ENCODE measurements at places on chromosomes 2 and 18.

GRCh38 chr18:8797206-8797605 lies 91.8 kb downstream of the MTCL1 start:
- no peak for DNase-seq

- DNase-seq: no peak
Measured at GRCh38 chr2:68870215-68870614, 982 bp downstream of the BMP10 start.

DNA sequence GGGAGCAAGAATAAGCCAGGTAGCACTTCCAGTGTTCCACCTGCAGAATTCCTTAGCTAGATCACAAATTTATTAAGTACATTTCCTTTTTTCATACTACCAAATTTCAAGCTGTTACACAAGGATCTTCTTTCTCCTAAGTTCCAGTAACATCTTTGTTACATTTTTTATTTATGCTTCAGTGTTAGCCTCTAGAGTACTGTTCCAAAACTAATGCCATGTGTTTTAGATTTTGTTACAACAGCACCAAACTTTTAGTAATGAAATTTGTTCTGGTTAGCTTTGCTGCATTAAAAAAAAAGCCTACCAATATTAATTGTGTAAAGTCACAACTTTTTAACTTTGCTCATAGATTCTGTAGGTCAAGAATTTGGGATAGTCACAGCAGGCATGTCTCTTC lies 161.1 kb downstream of the CAMKMT start:
- no peak for DNase-seq

GRCh38 chr2:37892436-37893114 lies 32.5 kb upstream of the RMDN2 start:
- no peak for DNase-seq

DNA sequence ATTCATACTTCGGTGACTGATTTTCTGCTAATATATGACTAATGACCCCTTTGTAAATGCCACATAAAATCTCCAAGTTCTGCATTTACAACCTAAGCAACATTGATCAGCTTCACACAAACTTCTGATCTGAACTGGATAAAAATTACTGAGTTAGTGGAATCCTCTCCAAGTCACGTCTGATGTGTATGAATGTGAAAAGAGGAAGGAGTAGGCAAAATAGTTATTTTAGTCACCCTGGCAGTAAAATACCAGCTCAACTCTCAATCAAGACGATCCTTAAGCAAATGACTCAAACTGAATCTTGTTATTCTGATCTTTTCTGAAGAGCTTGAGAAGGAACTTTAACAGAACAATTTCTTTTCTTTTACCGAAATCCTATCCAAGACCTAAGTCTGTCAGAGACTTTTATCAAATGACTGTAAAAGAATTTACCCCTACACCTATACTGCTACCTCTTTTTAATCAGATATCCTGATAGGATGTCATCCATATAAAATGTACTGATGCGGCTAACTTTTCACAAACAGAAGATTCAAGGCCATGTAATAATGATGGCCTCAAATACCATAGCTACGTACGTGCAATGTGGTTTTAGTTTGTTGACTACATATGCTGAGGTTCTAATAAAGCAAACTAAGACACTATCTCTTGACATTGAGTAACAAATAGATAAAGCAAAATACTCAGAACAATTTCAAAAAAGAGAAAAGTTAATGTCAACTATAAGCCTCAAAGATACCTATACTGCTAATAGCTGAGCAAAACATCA lies 23.7 kb downstream of the CUL3 start:
- no peak for DNase-seq

GRCh38 chr2:218860950-218861381 lies 1.4 kb downstream of the WNT6 start:
- DNase-seq: no peak

DNA sequence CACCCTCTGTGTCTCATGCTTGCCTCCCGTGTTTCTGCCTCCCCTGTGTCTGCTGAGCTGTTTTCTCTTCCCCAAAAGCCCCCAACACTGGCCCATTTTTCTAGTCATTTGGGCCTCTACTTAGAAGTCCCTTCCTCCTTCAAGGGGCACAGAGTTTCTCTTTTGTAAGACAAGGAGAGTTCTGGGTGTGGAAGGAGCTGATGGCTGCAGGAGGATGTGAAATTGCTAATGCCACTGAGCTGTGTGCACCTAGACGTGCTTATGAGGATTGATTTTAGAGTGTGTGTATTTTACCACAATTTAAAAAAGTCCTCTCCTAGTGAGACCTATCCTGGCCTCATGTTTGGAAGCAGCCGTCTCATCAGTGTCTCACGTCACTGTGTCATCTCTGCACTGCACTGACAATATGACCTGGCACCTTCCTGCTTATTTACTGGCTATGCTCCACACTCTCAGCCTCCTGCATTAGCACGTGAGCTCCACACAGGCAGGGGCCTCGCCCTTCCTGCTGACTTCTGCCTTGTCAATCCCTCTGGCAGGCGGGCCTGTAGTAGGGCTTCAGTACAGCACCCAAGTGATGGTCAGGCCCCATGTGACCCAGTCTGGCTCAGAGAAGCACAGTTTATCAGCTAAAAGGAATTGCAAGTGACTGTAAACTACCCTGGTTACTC lies 8.0 kb upstream of the MBP start:
- no peak for DNase-seq

DNA sequence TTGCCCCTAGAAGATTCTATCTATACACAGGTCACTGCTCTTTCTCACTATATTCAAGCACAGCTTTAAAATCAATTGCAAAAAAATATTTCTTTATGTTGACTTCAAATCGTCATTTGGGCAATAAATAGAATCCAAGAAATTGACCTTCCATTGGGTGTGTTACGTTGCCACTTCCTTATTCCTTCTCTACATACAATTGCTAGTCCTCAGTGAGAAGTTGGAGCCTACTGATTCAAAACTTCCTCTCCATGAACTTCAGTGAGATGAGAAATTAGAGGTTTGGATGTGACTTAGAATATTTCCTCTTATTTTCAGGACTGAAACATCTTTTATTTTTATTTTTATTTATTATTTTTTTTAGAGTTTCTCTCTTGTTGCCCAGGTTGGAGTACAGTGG lies 40.3 kb downstream of the PMAIP1 start:
- no peak for DNase-seq

DNA sequence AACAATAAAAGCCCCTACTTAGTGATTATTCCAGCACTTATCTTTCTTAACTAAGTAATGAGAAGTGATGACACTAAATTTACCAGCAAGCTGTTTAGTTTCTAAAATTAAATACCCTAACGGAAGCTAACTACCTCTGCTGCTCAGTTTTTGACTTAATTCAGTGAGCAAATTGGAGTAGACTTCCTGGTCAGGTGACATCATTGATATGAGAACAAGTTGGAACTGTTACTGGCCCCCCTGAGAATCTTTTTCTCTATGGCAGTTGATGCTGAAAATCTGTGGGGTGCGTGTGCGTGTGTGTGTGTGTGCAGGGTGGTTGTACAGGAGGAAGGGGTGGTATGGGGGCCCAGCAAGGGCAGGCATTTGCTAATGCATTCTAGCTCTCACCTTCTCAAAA lies 35.5 kb upstream of the BMP10 start:
- no peak for DNase-seq

GRCh38 chr2:121699421-121700333 lies 37.0 kb downstream of the NIFK start:
- DNase-seq: peak; percentile 51

- DNase-seq: no peak
Measured at GRCh38 chr2:5686068-5686467, 6.1 kb upstream of the SOX11 start.

GRCh38 chr2:129761569-129762021 lies 217.9 kb upstream of the RAB6C start:
- no peak for DNase-seq

DNA sequence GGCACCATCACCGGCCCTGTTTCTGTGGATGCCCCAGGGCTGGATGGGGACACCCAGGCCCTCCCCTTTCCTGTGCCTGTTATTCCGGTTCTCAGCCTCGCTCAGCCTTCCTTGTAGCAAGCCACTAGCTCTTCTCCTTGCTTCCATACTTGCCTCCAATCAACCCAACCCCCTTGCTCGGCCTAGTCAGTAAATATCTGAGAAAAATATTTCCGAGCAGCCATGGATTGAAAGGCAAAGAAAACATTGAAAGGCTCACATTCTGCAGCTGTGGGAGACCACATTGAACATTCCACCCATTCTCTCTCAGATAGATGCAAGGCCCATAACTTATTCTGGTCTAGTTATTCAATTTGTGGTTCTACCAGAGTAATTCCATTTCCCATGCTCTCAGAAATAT lies 114.9 kb downstream of the SPP2 start:
- no peak for DNase-seq

DNA sequence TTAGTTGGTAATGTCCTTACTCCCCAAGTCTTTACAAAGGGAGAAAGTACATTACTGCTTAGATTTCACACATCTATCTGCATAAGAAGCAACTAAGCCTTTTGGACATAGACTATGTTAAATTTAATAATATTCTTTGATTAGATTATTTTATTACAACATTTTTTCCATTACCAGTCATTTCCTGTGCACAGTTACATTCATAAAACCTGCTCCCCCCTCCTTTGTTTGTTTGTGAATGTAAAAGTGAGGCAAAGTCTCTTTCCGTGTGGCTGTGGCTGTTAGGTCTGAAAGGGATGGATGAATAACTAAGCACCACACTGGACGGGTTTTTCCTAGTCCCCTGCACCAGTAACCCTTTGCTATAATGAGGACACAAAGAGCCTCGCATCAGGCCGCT lies 9.6 kb downstream of the PTGR3 start:
- DNase-seq: no peak

DNA sequence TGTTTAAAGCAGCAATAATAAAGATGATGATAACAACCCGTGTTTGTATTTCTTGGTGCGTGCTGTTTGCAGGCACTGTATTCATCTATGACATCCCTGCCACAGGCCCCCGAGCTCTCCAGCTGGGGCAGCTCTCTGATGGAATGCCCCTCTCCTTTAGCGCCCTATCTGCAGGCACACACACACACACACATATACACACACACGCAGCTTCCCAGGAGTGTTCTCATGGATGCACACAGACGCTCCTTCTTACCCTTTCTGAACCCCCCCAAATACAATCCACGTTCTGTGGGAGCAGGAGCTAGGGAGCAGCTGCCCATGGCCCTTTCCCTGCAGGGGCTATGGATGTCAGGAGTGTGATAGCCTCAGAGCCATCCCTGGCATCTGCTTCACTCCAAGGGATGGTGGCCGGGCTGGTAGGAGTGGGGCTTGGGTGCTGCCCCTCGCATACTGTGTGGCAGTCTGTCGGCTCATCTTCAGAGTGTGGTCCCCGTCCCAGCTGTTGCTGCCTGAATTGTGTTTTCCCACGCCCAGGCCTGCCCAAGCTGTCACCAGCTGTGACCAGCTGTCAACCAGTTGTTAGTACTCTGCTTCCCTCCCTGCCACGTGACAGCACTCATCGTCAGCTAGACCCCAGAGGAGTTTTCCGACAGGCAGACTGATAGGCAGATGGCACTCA lies 50.8 kb upstream of the MYCN start:
- DNase-seq: no peak

GRCh38 chr18:9103376-9103873 lies 926 bp downstream of the NDUFV2 start:
- no peak for DNase-seq

- no peak for DNase-seq
Measured at GRCh38 chr2:66850376-66850775, 415.5 kb downstream of the MEIS1 start.

DNA sequence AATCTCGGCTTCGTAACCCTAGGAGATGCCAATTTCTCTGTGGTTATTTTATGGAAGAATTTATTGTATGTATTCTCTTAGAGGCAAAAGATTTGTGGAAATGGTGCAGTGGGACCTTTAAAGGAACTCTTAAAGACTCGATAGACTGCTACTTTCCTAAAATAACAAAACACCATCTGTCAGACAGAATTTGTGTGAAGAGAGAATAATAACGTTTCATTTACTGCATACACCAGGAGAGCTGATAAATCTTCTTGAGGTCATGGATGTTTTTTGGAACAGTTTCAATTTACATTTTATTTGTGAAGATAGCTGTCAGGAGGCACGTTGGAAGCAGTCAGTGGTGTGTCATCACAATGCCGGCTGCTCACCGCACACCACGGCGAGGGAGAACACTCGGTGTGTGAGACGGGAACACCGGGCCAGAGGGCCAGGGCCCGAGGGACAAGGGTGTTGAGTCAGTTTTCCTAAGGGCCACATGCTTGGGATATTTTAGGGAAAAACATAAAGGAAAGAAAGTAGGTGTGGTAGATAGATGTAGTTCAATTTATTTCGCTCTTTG lies 1681.0 kb upstream of the DDX18 start:
- DNase-seq: no peak

- no peak for DNase-seq
Measured at GRCh38 chr2:226063704-226064440, 664.4 kb downstream of the NYAP2 start.

All from stimulated activated CD4-positive, alpha-beta T cell treated with anti-CD3 and anti-CD28 coated beads, TNF-alpha, amount 100 ng/mL, for 1 hour (primary cell).